ENCODE measurements at places on chromosomes 3 and 15.

DNA sequence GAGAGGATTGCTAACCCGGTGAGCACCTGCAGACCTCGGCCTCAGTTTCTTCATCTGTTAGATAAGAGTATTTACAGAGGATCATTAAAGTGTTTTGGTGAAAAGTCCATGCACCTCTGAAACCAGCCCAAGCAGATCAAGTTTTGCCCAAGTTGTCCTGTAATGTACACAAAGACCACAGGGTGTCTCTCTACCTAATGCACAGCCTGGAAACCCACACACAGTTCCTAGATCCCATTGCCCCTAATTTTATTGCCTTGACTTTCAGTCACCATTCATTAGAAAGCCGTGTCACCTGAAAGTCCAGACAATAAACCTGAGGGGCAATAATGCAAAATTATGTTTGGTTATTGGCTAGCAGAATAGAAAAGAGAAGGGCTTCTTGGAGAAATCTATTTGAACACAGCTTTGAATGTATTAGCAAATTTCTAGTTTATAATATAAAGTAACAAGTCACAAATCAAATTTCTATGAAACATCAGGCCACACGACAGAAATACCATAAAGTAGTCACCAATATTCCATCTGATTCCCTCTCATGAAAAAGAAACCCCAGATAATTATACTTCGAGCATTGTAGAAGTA, 161.3 kb upstream of the SLC2A2 start:
- peak; percentile 24 for DNase-seq

DNA sequence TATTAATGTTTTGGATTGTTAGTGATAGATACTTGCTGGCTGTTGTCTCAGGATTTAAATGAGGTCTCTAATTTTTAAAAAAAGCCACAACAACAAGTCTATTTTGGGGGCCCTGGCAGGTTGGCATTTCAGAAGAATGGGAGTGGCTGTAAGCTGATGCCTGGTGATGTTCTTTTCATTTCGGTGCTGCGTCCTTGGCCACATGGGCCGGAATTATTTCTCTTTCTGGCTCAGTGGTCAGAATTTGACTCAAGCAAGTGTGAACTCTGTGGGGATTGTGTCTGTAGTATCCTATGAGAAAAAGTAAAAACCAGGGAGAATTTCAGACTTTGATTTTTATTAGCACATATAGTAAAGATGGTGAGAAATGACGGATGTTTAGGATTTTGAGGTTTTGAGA, 203.0 kb downstream of the AKAP13 start:
- no peak for DNase-seq

DNA sequence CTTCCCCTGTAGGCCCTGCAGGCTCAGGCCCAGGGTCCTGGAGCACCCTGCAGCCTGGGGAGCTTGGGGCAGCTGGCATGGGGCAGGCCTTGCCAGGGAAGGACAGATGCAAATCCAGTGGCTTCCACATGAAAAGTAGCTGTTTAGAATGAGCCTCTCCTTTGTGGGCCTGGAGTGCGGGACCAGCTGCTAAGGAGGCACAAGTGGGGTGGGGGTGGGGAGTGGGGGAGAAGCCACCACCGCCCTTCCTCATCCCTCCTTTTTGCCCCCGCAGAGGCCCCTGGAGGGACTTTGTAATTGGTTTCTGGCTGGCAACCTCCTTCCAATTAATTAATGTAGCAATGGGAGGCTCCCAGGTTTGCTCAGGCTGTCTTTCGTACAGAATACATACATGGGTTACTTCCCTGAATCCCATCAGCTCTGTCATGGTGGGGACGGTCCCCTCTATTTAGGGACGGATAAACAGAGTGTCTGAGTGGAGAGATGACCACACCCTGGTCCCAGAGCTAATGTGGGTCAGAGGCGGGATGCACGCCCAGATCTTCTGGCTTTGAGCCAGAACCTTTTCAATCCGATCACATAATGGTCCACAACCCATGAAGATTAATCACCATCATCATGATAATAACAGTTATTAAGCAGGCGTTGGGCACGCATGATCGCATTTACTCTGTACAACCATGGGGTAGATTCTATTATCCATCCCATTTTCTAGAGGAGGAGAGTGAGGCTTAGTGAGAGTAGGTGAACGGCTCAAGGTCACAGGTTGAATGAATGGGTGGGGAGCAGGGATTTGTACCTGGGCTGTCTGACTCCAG, 6.2 kb downstream of the CORO2B start:
- peak; percentile 21 for DNase-seq

- peak; percentile 95 for DNase-seq
These were observed 6.3 kb downstream of the PXYLP1 start for GRCh38 chr3:141237701-141238521.

GRCh38 chr15:40968290-40969085, 15.2 kb downstream of the CHAC1 start:
- no peak for DNase-seq

DNA sequence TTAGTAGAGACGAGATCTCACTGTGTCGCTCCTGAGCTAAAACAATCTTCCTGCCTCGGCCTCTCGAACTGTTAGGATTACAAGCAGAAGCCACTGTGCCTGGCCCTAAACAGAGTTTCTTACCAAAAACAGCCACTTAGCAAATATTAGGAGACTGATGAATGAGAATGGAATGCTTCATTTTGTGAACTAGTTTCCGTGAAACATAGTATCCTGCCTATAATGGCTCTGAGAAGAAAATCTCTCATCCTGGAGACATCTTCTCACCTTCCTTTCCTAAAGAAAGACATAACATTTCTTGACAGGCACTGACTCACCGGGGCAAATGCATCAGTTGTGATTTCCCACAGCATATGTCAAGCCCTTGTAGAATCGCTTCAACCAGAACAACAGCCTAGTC, 44.9 kb downstream of the GJD2 start:
- no peak for DNase-seq

DNA sequence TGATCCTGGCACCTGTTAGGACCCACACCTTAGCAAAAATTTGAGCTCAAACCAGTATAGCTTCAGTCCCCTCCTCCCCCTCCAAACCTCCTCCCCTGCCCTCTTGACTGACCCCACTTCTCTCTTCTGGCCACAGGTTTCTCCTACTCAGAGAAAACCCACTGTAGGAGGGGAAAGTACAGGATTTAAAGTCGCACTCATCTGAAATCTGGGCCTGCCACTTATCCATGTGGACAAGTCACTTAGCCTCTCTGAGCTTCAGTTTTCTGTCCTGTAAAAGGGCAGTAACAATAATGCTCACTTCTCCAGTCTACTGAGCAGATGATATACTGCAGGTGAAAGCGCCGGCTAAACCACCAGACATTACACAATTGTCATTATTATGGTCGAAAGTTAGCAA, 142.7 kb downstream of the MEGF11 start:
- DNase-seq = no peak

DNA sequence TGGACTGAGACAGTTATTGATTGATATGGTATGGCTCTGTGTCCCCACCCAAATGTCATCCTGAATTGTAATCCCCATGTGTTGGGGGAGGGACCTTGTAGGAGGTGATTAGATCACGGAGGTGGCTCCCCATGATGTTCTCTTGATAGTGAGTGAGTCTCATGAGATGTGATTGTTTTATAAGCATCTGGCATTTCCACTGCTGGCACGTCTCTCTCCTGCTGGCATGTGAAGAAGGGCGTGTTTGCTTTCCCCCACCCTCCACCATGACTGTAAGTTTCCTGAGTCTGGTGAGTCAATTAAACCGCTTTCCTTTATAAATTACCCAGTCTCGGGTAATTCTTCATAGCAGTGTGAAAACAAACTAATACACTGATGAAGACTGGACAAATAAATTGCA, 105.6 kb upstream of the MELTF start:
- DNase-seq = no peak

- DNase-seq = peak; percentile 50
These were observed 20.2 kb downstream of the CRABP1 start for GRCh38 chr15:78360367-78360801.

GRCh38 chr3:127478922-127479321, 111.6 kb downstream of the TPRA1 start:
- no peak for DNase-seq

GRCh38 chr15:62190675-62191074, 25.6 kb upstream of the C2CD4B start:
- no peak for DNase-seq

DNA sequence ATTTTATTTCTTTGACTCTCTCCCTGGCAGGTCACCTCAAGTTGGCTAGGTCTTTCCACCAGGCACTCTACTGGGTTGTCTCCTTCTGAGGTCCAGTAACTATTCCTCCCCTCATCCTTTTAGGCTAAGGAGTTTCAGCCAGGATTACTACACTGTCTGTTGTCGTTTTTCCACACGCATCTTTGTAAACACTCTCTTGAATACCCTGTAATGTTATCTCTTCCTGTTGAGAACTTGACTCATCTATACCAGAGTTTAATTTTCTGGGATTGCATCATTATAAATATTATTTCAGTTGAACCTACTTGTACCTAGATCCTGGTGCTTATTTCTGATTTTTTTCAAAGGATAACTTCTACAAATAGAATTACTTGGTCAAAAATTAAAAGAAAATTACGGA, 138.3 kb downstream of the SQOR start:
- DNase-seq = no peak

- DNase-seq = no peak
These were observed 66.2 kb upstream of the UBE2E1 start for GRCh38 chr3:23739536-23739935.

DNA sequence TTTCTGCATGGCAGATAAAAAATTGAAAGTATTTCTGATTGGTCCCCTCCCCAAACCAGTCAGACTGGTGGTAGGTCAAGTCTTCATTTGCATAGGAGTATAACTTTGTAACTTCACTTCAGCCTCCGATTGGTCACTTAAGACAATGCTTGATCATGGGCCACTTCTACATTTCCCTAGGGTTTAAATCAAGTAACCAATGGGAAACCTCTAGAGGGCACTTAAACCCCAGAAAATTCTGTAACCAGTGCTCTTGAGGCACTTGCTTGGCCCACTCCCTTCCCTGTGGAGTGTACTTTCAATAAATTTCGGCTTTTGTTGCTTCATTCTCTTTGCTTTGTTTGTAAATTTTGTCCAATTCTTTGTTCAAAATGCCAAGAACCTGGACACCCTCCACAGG, 225.5 kb downstream of the ARPP21 start:
- no peak for DNase-seq

DNA sequence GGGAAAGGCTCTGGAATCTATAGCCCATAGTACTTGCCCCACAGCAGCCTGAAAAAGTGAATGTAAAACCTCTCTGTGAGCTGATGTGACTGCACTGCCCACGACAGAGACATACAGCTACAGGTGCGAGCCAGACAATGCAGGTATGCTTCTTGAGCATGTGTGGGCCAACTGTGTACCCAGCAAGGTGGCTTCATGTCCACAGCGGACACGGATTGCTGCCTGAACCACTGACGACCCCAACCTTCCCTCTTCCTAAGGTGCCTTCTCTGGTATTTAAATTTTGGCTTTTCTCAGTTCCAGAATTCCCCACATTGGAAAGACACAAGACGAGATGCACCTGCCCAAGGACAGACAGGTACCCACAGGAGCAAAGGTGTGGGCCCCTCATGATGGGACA, 65.8 kb downstream of the SCN5A start:
- DNase-seq = no peak

GRCh38 chr3:64594134-64594533, 93.7 kb downstream of the ADAMTS9 start:
- DNase-seq = no peak

DNA sequence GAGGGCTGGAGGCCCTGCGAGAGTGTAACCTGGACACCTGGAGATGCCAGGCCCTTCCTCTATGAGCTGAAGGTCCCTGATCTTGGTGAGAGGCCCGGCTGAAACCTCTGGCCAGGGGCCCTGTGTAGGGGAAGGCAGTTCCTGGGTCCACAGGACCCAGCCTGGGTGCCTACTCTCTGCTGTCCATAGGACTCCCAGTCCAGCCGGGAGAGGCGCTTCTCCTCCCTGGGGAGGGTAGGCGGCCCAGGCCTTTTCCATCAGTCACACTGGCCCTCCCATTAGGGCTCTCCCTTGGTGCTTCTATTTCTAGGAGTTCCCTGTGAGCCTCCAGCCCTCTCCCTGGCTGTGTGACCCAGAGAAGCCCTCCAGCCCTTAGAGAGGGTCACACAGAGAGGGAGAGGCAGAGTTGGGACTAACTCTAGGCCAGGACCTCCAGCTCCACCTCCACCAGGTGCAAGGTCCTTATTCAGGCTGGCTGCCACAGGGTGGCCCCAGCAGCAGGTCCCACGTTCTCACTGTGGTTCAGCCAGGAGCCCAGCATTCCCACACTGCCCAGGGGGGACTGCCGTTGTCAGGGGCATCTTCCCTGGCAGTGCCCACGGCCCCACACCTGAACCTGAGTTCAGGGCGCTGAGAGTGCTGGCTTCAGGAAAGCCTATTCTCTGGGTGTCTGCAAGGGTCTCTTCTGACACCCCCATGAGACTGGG, 146.8 kb downstream of the SMAD6 start:
- DNase-seq = no peak

DNA sequence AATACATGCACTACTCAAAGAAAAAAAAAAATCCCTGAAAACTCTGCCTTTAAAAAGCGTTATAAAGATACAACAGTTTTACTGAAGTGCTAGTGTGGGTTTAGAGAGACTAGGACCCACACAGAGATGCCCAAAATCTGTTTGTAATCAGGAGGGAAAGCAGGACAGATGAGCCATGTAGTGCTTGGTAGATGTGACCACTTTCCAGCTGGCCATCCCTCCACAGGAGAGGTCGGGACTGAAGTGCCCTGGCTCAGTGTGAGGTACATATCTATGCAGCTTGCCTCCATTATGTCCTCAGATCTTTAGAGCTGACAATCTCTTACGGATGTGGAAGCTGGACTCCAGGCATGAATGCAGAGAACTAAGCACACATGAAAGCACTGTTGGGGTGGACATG, 57.5 kb upstream of the NANOGP8 start:
- DNase-seq = no peak

- DNase-seq = no peak
These were observed 831 bp upstream of the ROBO2 start for GRCh38 chr3:77038930-77039605.

GRCh38 chr3:53721187-53722119, 124.8 kb downstream of the CHDH start:
- DNase-seq = no peak

DNA sequence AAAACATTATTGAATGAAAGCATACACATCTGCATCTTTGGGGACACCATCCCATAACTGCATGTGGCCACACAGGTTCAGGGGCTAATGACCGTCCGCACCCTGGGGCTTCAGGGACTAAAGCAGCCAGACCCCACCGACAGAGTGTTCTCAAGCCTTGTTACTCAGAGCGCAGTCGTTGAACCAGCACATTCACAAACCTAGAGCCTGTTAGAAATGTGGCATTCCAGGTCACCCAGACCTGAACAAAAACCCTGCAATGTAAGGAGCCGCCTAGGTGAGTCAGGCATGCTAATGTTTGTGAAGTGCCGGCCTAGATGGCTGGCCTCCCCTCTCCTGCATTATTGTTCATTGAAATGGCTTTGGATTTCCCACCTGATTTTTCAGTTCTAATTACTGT, 52.3 kb upstream of the HACD2 start:
- no peak for DNase-seq
